ENCODE measurements at places on chromosomes 1 and 21. TPM values are rescaled to one million over a fixed set of nuclear protein-coding genes. Genes with fewer than 3 reads are reported as not detected.

DNA sequence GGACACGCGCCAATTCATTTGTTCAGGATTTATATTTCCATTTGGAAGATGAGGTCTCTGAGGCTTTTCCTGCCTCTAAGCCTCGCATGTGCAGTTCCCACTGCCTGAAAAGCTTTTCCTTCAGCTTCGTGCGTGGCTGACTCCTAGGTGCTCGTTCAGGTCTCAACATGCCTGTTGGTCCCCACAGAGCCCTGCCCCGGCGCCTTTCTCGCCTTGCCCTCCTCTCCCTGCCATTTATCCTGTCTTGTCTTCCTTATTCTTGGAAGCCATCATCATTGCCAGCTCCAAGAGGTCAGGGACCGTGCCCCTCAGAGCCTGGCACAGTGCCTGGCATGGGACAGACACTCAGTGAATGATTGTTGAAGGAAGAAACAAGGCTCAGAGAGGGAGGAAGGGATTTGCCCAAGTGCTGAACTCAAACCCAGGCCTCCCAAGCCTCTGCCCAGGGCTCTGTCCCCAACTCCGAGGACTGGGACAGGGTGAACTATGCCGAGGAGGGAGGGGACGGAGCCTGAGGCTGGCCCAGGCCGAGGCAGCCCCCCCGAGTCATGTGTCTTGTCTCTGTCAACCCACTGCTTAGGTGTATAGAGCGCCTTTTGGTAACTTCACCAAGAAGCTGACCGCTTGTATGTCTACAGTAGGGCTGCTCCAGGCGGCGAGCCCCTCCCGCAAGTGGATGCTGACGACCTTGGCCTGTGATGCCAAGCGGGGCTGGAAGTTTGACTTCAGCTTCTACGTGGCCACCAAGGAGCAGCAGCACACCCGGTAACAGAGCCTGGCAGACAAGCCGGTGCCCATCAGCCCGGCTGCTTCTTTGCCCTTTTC lies 47.3 kb downstream of the DISP3 start:
- no peak for ATAC-seq

- peak; percentile 89 for ATAC-seq
These were observed 66.4 kb upstream of the BTG3 start for GRCh38 chr21:17679002-17679600.

DNA sequence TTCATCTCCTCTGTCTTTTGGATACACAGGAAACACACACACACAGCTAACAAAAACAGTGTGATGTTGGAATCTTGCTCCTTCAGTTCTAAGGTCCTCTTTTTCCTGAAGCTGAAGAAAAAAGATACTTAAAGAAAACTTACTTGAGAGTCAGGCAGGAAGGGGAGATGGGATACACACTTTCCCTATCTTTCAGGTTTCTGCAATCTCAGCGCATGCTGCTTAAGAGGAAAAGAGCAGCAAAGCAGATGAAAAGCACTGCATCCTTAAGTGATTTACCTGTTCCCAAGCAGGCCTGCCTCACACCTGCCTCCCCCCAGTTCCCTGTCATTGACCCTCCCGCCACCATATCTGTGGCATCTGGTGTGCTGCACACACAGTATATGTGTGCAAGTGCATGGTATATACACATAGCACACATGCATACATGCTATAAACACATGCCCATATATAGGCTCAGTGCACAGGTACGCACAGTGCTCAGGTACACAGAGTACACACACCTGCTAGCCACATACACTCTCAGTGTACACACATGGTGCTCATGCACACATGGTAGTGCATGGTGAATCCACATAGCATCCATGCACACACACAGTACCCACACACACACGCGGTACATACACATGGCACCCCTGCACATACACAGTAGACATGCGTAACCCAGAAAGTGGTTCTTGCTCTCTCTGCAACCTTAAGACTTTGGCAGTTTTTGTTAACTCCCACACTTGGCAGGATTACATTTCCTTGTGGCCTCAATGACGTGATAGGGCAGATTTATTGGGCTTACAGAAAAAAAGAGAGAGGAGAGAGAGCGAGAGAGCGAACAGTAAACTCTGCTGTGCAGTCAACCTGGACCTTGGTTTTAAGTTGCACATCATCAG lies 166.9 kb downstream of the TOMM20 start:
- ATAC-seq: peak; percentile 61

The AIRE gene
- not detected for total RNA-seq

DNA sequence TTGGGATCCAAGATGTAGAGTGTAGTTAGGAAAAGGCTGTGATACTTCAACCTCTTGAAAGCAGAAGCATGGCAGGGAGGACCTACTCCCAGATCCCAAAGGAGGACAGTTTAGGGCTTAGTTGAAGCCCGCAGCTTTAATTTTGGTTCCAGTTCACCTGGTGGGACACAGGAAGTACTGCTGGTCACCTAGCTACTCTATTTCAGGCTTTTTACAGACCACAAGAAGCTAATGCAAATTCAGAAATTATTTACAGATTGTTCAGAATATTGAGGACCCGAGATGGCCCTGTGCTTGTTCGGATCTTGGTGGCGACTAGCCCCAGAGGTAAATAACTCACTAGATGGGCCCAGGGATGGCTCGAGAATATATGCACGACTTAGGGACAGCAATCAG lies 6.4 kb upstream of the SMCP start:
- no peak for ATAC-seq

- ATAC-seq: peak; percentile 21
These were observed 10.2 kb downstream of the DDI2 start for GRCh38 chr1:15627343-15627988.

The ERICH3 gene
- not detected for total RNA-seq

- no peak for ATAC-seq
These were observed 87.1 kb upstream of the DISP3 start for GRCh38 chr1:11391886-11392285.

- no peak for ATAC-seq
These were observed 562.0 kb downstream of the PLPP3 start for GRCh38 chr1:56017336-56017735.

GRCh38 chr1:77540501-77541161 lies 141.8 kb downstream of the ZZZ3 start:
- no peak for ATAC-seq

The LCE3E gene
- 4.3 TPM for total RNA-seq

GRCh38 chr1:202593845-202594244 lies 116.4 kb downstream of the SYT2 start:
- peak; percentile 78 for ATAC-seq

DNA sequence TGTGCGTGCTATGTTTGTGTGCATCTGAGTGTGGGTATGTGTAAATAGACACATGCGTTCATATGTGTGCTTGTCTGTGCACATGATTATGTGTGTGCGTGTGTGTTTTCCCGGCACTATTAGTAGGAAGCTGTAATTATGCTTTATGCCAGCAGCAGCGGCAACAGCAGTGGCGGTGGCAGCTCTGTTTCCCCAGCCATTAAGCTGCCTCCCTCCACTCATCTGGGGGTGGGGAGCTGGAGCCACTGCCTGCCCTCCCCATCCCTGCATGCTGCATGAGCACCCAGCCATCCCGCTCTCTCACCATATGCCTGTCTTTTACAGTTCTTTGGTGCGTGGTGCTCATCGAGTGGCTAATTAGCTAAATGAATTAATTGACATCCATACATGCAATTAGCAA lies 30.5 kb upstream of the ACOT11 start:
- no peak for ATAC-seq

- ATAC-seq: peak; percentile 73
These were observed 2.7 kb upstream of the KCNJ9 start for GRCh38 chr1:160078512-160079195.

DNA sequence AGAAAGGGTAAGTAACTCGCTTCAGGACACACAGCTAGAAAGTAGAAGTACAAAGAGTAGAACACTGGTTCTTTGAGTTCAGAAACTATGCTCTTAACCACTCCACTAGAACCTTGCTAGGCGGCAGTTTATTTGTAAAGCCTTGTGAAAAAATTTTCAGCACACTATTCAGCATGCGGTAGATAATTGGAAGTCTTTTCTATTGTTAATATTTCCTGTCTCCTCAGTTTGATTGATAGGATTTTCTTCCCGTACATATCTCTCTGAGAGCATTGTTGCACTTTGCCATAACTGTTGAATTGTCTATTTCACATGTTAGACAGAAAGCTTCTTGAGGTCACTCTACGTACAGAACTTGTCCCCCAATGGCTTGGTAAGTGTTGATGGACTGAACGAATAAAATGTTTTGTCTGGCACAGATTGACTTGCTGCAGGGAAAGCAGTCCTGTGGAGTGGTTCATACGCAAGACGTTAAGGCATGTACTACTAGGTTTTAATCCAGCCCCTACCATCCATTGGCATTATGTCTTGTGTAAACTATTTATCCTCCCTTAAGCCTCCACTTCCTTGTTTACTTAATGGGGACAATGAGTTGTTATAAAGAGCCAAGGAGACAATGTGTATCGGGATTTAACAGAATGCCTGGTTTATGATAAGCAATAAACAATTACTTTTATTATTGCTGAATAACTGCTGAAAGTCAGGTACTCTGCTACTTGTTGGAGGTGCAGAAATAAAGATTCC lies 35.8 kb downstream of the C1orf21 start:
- ATAC-seq: peak; percentile 55

The UQCRHL gene
- 1.6 TPM for total RNA-seq

DNA sequence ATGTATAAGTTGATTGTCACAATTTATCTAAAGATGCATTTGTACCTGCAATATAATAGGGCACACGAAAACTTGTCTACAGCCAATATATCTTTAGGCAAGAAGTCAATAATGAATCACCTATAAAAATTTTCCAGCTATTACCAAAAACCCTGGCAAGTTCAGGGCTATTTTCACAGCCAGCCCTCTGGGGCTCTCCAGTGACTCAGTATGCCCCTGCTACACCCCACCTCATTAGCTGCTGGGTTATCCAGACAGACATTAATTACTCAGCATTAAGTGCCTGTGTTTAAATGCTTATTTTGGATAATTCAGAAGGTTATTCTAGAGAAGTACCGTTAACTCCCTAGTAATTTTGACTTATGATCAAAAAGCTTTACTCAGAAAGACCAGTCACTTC lies 220.2 kb downstream of the TBX15 start:
- ATAC-seq: no peak

GRCh38 chr1:32247452-32247851 lies 430 bp downstream of the FAM167B start:
- ATAC-seq: no peak

DNA sequence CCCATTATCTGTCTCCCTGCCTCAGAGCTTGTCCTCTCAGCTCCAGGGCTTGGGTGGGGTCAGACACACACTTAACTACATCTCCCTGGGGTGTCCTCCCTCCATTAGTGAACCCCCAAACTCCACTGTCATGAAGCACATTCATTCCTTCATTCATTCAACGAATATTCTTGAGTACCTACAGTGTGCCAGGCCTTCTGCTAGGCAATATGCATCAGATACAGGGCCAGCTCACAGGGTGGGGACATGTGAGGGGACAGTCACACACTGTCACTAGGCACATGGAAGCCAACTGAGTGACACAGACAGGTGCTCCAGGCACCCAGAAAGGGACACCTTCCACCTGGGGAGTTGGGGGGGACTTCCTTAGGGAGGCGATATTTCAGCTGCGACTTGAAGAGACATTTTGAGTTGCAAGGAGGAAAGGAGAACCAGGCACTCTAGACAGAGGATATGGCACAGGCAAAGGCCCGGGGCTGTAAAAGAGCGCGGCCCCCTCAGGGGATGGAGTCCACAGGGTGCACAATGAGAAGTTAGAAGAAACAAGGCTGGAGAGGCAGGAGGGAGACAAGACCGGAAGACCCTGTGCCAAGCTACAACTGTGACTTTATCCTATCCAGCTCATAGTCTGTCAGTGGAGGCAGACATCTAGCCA lies 8.7 kb upstream of the S100A8 start:
- ATAC-seq: no peak

The ASTN1 gene
- not detected for total RNA-seq

DNA sequence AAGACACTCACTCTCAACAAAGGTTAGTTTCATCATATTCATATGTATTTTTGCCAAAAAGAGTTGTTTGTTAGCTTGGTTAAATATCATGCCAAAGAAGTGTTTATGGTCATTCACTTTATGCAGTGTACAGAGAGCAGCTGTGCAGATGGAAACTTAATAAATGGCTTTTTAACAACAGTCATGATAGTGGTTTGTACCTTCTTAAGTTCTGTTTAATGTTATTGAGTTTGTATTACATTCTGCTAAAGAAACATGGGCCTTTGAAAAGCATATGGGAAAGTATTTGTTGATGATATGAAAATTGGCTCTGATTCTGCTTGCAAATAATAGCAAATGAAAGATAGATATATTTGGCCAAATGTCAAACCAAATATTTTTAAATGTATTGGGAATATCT lies 607.3 kb downstream of the NCAM2 start:
- no peak for ATAC-seq

DNA sequence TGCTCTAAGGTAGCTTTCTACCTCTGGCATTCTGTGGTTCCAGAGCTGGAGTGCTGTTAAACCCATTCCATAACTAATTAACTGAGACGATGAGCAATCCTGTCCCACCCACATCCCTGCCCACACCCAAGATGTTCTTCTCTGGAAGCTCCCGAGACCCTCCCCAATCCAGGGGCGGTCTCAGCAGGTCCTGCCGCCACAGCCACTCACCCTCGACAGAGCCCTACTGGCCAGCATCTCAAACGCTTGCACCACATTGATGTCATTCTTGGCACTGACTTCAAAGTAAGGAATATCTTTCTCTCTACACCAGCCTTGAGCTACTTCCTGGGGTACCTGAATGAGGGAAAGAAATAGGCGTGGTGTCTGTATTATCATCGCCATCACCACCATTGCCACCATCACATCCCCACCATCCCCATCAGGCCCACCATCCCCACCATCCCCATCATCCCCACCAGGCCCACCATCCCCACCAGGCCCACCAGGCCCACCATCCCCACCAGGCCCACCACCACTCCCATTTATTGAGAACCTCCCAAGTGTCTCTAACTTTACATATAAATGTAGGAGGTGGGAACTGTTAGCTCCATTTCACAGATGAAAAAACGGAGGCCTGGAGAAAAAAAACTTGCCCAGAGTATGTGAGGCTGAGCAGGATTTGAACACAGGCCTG lies 17.7 kb downstream of the RAB7B start:
- no peak for ATAC-seq

The CHIA gene
- not detected for total RNA-seq

The CYP4B1 gene
- 13.5 TPM for total RNA-seq

DNA sequence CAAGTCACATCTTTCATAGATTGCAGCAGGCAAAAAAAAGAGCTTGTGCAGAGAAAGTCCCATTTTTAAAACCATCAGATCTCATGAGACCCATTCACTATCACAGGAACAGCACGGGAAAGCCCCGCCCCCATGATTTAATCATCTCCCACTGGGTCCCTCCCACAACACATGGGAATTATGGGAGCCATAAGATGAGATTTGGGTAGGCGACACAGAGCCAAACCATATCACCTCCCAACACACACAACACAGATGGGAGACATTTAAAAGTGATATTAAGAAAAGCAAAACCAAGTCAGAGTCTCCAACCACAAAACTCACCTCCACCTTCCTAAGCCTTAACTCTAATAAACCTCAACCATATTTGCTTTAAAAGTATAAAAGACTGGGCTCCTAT lies 61.5 kb upstream of the TIAM1 start:
- ATAC-seq: no peak

DNA sequence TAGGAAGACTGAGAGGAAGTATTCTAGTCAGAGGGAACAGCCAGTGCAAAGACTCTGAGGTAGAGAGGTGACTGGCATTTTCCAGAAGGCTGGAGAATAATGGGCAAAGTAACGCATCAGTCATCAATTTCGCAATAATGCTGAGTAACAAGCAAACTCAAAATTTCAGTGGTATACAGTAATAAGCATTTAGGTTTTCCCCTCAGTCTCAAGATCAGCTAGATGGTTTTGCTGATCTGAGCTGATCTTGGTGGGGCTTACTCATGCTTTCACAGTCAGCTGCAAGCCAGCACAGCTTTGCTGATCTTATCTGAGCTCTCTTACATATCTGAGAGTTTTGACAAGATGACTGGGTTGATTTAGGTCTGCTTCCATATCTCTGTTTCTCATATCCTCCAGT lies 108.7 kb downstream of the TSEN15 start:
- ATAC-seq: no peak
